ENCODE measurements at places on chromosomes 3 and 15.

- no peak for DNase-seq
Measured at GRCh38 chr3:63847718-63848450, 15.7 kb downstream of the THOC7 start.

DNA sequence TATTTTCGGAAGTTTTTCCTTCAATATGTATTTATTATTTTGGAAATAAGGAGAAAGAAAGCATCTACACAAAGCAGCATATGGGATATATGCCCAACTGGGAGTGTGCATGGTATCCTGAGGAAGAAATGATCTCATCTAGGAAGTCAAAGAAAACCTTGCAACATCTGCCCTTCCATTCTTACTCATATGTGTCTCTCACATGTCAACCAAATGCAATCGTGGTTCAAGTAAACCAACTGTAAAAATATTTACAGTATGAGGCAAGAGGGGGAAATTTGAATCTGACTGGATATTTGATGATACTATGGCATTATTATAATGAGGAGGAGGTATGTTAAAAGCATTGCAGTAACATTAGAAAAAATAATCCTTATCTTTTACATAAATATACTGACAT is 3.2 kb upstream of the SCG3 start:
- no peak for DNase-seq

DNA sequence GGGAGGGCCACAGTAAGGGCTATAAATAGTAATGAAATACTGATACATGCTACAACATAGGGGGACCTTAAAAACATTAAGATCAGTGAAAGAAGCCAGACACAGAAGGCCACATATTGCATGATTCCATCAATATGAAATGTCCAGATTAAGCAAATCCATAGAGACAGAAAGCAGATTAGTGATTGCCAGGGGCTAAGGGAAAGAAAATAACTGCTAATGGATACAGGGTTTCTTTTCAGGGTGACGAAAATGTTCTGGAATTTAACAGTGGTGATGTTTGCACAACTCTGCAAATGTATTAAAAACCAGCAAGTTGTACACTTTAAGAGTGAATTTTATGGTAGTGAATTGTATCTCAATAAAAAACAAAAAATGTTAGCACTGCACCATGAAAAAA is 37.0 kb downstream of the PIK3R4 start:
- no peak for DNase-seq

GRCh38 chr3:66518644-66519043 is 17.8 kb upstream of the LRIG1 start:
- no peak for DNase-seq
